A549 treated with dexamethasone at 1 μM for 4 hours (cell line): ENCODE measurements at places on chromosomes 3 and 15. TPM values are rescaled to one million over a fixed set of nuclear protein-coding genes. Genes with fewer than 3 reads are reported as not detected.

LRRC31 gene
- total RNA-seq: not detected in 5 replicates

LRTM1 gene
- not detected in 5 replicates for total RNA-seq

NOP10 gene
- total RNA-seq: 490 to 578 TPM (median 506 TPM) in 5 replicates

DIPK2A gene
- total RNA-seq: 4.3 to 7.3 TPM (median 5.8 TPM) in 5 replicates

STRIT1 gene
- not detected in 5 replicates for total RNA-seq

IGSF11 gene
- total RNA-seq: 3.6 to 5.4 TPM (median 5.1 TPM) in 5 replicates

CPB1 gene
- not detected in 5 replicates for total RNA-seq
